ENCODE measurements at places on chromosomes 2 and 18.

DNA sequence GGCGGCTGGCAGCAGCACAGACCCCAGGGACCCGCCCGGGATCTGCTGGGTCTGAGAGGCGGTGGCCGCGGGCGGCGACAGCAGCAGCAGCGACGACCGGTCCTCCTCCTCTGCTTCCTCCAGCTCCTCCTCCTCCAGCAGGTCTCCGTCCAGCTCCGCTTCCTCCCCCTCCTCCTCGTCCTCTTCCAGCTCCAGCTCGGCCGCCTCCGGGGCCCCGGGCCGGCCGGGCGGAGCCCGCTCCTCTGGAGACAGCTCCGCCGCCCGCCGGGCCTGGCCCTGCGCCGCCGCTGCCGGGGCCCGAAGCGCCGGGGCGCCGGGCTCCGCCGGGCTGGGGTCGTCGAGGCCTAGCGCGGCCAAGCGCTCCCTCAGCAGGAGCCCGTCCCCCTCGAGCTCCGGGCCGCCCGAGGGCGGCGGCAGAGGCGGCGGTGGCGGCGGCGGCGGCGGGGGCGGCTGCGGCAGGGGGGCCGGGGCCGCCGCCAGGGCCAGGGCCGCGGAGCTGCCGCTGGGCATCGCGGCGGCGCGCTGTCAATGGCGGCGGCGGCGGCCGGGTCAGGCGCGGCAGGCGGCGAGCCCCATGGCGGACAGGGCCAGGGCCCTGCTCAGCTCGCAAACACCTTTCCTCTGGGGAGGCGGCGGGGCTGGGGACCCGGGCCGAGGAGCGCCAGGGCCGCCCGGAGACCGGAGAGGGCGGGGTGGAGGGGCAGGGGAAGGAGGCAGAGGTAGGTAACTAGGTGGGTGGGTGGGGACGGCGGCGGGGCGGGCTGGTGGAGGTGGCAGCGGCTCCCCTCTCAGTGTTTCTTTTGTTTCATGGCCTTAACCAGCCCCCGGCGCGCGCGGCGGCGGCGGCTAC lies 445 bp downstream of the MEX3C start:
- peak; percentile 18 for DNase-seq

GRCh38 chr18:76953583-76954233 lies 131.4 kb downstream of the ZNF236 start:
- DNase-seq: no peak

- DNase-seq: no peak
Measured at GRCh38 chr2:46082531-46083485, 214.4 kb upstream of the EPAS1 start.

GRCh38 chr18:42807887-42808286 lies 307.6 kb downstream of the RIT2 start:
- no peak for DNase-seq

DNA sequence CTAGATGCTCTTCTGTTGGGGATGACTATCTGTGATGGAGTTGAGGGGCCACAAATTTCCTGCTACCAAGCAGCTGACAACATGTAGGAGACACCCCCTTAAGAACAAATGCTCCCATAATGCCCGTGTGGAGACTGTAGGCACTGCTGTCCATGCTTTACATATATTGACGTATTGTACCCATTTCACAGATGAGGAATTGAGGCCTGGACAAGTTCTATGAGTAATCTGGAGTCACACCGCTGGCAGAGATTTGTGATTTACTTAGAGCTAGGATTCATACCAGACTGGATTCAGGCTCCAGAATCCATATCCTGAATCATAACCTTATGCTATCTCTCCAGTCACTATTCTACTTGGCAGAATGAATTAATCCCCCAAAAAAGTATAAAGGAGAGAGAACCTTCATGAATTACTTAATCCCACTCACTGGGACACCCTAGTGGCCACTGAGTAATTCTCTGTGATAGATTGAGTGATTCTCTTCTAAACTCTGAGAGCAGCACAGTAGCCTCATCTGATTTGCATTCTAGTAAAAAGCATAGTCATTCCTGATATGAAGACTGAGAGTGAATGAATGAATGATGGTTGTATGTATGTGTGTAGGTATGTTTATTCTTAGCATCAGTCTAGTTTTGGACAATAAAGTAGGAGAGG lies 460.7 kb upstream of the MEIS1 start:
- DNase-seq: no peak

DNA sequence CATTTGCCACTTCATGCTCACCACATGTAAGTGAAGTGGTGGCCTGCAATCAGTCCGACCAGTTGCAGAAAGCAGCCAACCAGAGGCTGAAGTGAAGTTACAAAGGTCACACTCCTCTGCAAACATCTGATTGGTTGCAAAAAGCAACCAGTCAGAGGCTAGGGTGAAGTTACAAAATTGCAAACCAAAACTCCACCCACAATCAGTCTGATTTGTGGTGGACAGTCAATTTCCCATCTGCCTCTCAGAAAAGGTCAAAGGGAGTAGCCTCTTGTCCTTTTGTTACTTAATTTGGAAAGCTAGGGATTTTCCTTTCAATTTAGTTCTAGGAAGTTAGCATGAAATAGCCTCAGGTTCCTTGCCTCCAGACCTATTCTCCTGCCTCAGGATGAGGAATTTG lies 185.0 kb downstream of the UXS1 start:
- DNase-seq: no peak

GRCh38 chr2:61763605-61764034 lies 90.2 kb downstream of the FAM161A start:
- DNase-seq: no peak

DNA sequence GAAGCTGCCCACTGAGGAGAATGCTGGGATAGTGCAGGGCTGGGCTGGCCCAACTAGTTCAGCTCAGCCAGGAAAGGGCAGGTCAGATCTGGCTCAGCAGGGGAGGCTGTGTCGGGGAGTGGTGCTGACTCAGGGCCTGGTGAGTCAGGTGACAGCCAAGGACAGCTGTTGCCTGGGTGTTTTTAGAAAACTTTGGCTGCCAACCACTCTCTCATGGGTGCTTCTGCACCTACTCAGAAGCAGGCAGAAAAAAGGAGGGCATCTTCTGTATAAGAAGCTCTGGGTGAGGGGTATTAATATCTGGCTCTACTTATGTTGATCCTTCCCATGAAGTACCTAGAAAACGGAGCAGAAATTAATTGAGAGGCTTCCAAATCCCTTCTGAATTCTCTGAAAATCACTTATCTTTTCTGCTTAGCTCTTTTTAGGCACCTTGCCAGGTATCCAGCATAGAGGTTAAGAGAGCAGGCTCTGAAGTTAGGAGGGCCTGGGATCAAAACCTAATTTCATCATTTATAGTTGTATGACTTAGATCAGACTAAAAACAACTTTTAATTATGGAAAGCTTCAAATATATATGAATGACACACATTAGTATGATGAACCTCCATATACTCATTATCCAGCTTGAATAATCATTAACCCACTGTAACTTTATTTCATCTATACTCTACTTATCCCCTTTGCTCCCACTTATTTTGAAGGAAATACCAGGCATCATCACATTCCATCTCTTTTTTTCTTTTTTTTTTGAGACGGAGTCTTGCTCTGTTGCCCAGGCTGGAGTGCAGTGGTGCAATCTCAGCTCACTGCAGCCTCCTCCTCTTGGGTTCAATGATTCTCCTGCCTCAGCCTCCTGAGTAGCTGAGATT lies 15.5 kb upstream of the RAB10 start:
- DNase-seq: no peak

DNA sequence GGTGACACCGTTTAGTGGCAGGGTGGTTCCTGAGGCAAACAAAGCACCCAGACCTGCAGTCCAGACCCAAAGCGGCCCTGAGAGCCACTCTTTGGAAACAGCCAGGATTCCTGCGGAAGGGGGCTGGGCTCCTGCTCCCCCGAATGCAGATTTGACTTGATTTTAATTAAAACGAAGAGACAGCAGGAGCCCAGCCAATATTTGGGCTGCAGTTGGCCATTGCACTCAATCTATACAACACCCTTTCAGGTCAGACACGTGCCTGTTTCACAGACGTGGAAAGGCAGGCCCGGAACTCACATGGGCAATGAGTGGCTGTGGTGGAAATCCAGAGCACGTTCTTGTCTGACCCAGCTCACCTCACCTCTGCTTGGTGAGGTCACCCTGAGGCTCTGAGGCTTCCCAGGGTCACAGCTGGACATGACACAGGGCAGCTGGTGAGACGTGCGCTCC lies 122.4 kb downstream of the NDUFA10 start:
- DNase-seq: no peak

DNA sequence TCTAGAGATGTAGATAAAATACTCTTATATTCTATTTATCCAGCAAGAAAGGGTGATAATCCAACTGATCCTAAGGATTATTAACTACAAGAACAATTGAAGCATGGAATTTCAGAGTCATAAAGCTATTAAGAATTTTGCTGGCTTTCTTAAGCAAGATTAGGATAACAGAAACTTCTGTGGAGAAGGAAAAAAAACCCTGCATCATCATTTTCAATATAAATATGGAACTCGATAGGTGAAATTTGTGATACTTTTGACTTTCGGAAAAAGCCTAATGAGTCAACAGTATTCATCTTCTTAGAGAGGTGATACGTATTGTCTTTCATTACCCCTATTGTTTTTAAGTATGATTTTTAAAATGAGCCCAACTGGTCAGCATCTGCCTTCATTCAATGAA lies 593.3 kb downstream of the CPS1 start:
- DNase-seq: no peak

GRCh38 chr2:159476329-159476728 lies 140.0 kb downstream of the BAZ2B start:
- DNase-seq: no peak

Data from effector CD8-positive, alpha-beta T cell (primary cell).